Caco-2 (cell line): ENCODE measurements at places on chromosomes 5 and 9.

GRCh38 chr9:131554843-131555351 lies 9.6 kb downstream of the PRRT1B start:
- no peak for DNase-seq
- H3K36me3 ChIP-seq: no peaks in the 10 kb centered on the region; the same call in none of the 2 replicates
- no peak overlapping the region for H3K4me3 ChIP-seq
- H3K27ac ChIP-seq: no peak overlapping the region
- H3K27me3 ChIP-seq: no peaks in the 10 kb centered on the region

- no peak overlapping the region for H3K4me3 ChIP-seq
- no peaks in the 10 kb centered on the region for H3K27me3 ChIP-seq
- no peak overlapping the region for H3K27ac ChIP-seq
- no peaks in the 10 kb centered on the region for H3K36me3 ChIP-seq
- DNase-seq: no peak
Measured at GRCh38 chr9:77276799-77277198, 99.5 kb downstream of the VPS13A start.

GRCh38 chr9:132242621-132243155 lies 80.8 kb downstream of the NTNG2 start:
- peaks cover 5% of the 10 kb centered on the region; the same call in 1 of the 2 replicates for H3K4me1 ChIP-seq
- DNase-seq: no peak
- H3K27me3 ChIP-seq: no peaks in the 10 kb centered on the region
- peak overlapping the region; percentile 33 for H3K27ac ChIP-seq

- H3K4me3 ChIP-seq: no peak overlapping the region
- H3K4me1 ChIP-seq: peaks cover 25% of the 10 kb centered on the region
- H3K27ac ChIP-seq: peak overlapping the region; percentile 85
- peak; percentile 17 for DNase-seq
- no peaks in the 10 kb centered on the region for H3K27me3 ChIP-seq
Measured at GRCh38 chr5:1317921-1318565, 23.2 kb upstream of the TERT start.

GRCh38 chr9:69307446-69308205 lies 17.4 kb upstream of the ENTREP1 start:
- DNase-seq: no peak
- H3K36me3 ChIP-seq: no peaks in the 10 kb centered on the region
- no peaks in the 10 kb centered on the region for H3K27me3 ChIP-seq
- H3K4me1 ChIP-seq: no peaks in the 10 kb centered on the region
- H3K27ac ChIP-seq: no peak overlapping the region

- DNase-seq: no peak
- no peaks in the 10 kb centered on the region for H3K36me3 ChIP-seq
- no peaks in the 10 kb centered on the region for H3K27me3 ChIP-seq
- H3K4me3 ChIP-seq: no peak overlapping the region
Measured at GRCh38 chr5:89351975-89352374, 469.0 kb upstream of the MEF2C start.

- H3K4me1 ChIP-seq: peaks cover 21% of the 10 kb centered on the region
- H3K36me3 ChIP-seq: peaks cover 10% of the 10 kb centered on the region
- peak; percentile 46 for DNase-seq
- H3K27ac ChIP-seq: no peak overlapping the region
- H3K4me3 ChIP-seq: no peak overlapping the region
Measured at GRCh38 chr5:179801304-179802206, 5.1 kb downstream of the MGAT4B start.

DNA sequence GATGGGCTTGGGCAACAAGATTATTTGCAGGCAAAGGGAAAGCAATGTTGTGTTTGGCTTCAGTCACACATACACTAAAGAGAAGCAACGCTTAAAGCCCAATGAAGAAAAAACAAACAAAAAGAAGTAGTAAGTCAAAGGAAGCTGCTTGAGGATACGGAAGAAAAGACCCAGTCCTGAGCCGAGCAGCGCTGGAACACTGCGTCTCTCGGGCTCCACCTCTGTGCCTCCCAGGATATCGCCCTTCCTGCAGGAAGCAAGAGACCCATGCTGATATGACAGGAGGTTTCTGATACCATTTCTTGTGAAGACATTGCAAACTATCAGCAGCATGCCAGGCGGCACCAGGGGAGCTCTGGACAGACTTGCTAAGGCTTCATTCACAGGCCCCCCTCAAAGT lies 9.9 kb downstream of the GNAQ start:
- H3K4me3 ChIP-seq: no peak overlapping the region
- no peaks in the 10 kb centered on the region for H3K27me3 ChIP-seq
- no peaks in the 10 kb centered on the region for H3K4me1 ChIP-seq

DNA sequence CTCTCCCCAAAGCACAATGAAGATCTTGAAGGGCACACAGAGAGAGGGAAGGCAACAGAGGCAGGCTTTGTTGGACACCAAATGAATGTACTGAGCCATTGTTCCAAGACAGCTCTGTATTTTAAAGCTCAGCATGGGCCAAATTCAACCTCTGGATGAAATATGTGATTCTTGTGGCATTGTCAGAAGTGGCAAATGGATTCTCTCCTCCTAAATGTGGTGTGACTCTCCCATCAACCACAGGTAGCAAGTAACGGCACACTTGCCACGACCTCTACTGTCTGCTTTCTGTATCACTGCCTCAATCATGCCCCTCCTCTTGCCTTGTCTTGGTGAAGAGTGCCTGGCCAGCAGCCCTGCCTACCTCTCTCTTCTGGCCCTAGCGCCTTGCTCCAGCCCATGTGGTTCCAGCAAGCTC lies 6.1 kb upstream of the MOB3B start:
- H3K4me3 ChIP-seq: no peak overlapping the region
- H3K27ac ChIP-seq: no peak overlapping the region
- no peaks in the 10 kb centered on the region for H3K4me1 ChIP-seq
- no peaks in the 10 kb centered on the region for H3K27me3 ChIP-seq
- no peak for DNase-seq
- no peaks in the 10 kb centered on the region for H3K36me3 ChIP-seq
